Germinal center (tissue), 1 donor: ENCODE measurements at places on chromosomes 6 and 20.

GRCh38 chr20:40233406-40233805, 455.6 kb downstream of the MAFB start:
- no peak for DNase-seq

GRCh38 chr6:133070410-133071043, 170.6 kb upstream of the EYA4 start:
- no peak for DNase-seq

DNA sequence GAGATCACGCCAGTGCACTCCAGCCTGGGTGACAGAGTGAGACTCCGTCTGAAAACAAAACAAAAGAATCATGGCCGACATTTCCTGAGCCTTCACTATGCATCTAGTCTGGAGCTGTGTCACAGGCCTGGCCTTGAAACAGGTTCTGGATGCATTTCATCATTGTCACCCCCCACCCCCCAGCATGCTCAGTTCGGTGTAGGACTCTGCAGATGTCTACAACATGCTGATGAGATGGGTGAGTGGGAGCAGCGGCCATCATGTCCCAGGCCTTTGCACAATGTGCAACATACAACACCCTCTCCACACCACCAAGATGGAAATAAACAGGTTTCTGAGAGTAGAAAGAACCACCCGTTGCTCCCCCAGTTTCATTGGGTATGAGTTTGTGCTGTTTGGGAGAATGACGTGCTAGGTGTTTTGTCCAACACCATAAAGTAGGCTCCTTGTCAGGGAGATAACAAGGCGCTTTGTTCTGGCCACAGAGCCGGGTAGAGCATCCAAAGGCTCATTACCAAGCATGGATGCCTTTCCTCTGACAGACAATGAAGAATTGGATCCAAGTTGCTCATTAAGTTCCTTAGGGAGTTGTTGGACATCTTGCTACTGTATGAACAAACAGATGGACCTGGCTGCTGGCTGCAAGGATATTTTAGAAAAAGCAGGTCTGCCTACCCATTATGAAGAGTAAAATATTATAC, 22.1 kb downstream of the SNHG17 start:
- no peak for DNase-seq

GRCh38 chr6:162485464-162485863, 242.1 kb downstream of the PRKN start:
- DNase-seq, result no peak

- DNase-seq, result no peak
These were observed 37.9 kb downstream of the ERMARD start for GRCh38 chr6:169789146-169789943.

DNA sequence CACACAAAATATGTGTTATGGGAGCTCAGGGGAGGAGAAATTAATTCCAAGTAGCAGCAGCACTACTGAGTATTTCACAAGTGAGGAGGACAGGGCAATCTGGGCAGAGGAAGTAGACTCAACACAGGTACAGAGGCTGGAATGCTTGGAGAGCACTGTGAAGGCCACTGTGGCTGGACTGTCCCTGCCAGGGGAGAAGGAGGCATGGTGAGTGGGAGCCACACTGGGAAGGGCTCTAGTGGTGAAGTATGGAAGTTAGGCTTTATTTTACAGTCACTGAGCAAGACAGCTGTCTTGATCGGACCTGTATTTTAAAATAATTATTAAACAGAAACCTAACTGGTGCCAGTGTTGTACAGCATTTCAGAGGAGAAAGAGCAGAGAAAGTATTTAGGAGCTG, 28.8 kb downstream of the FAM229B start:
- DNase-seq, result no peak
